ENCODE measurements at places on chromosomes 7 and 10. TPM values are rescaled to one million over a fixed set of nuclear protein-coding genes. Genes with fewer than 3 reads are reported as not detected.

Gene ZNF786
- total RNA-seq, result 10.7 TPM

Gene SPDYE1
- total RNA-seq, result not detected

DNA sequence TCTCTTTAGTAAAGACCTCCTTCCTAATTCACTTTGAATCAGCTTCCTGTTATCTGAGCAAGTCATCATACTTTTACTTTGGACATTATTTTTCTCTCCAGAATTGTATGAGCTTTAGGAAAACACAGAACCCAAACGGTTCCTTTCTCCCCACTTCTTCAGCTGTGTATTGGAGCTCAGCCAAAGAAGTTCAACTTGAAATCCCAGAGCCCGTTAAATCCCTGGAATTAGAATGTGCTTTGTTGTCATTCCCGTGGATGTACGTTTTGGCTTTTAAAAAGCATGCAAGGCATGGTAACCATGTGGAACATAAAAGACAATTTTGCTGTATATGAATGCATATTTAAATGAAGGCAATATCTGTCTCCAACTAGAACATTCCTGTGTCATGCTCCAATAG, 46.6 kb downstream of the AGMO start:
- H3K4me3 ChIP-seq, result peak overlapping the region; percentile 62
- H3K27me3 ChIP-seq, result no peaks in the 10 kb centered on the region
- peak overlapping the region; percentile 93 for H3K27ac ChIP-seq
- DNase-seq, result no peak

GRCh38 chr7:128794020-128794419, 2.3 kb downstream of the CCDC136 start:
- no peak overlapping the region for H3K4me3 ChIP-seq
- DNase-seq, result no peak
- peaks cover 4% of the 10 kb centered on the region for H3K36me3 ChIP-seq
- H3K27ac ChIP-seq, result no peak overlapping the region

- H3K4me1 ChIP-seq, result peaks cover 74% of the 10 kb centered on the region
- H3K36me3 ChIP-seq, result no peaks in the 10 kb centered on the region
- DNase-seq, result no peak
- H3K27me3 ChIP-seq, result no peaks in the 10 kb centered on the region
- H3K4me3 ChIP-seq, result no peak overlapping the region
Observed at GRCh38 chr10:79073784-79074432, 5.1 kb downstream of the ZMIZ1 start.

- no peak overlapping the region for H3K27ac ChIP-seq
- H3K4me3 ChIP-seq, result no peak overlapping the region
- H3K4me1 ChIP-seq, result peaks cover 13% of the 10 kb centered on the region
Observed at GRCh38 chr7:158868764-158869410, 12.5 kb downstream of the DYNC2I1 start.

DNA sequence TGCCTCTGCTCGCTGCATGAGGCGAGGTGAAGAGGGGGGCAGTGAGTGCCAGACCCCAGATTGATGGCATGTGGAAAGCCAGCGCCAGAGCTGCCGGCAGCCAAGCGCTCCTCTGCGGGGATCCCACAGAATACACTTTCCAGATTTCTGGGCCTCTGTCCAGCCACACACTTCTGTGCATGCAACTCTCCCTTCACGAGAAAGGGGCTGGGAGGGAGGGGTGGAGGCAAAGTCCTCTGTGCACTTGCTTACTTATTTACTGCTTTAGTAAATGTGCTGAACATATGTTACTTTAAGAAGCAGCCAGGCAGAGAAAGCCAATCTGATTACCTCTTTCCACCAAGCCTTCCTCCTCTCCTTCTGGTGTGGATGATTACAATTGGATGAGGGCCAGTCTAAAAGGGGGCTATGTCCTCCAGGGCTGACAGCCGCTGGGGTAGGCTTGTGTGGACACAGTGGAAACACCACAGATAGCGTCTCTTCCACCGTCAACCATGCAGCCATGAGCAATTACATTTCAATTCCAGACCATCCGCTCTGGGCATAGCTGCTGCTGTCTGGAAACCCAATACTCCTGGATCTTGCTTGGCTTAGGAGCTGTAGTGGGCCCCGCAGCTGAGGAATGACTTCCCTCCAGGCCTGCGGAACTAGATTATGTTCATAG, 322.8 kb upstream of the ANKRD30A start:
- no peaks in the 10 kb centered on the region for H3K4me1 ChIP-seq
- DNase-seq, result no peak
- no peaks in the 10 kb centered on the region for H3K36me3 ChIP-seq
- H3K4me3 ChIP-seq, result no peak overlapping the region
- H3K27ac ChIP-seq, result no peak overlapping the region
- peaks cover 26% of the 10 kb centered on the region for H3K27me3 ChIP-seq

- H3K36me3 ChIP-seq, result no peaks in the 10 kb centered on the region
- no peak overlapping the region for H3K4me3 ChIP-seq
- peaks cover 8% of the 10 kb centered on the region for H3K27me3 ChIP-seq
- no peaks in the 10 kb centered on the region for H3K4me1 ChIP-seq
- DNase-seq, result peak; percentile 82
- H3K27ac ChIP-seq, result no peak overlapping the region
Observed at GRCh38 chr10:43255634-43256431, 11.0 kb downstream of the RASGEF1A start.
